ENCODE measurements at places on chromosomes 5 and 9.

DNA sequence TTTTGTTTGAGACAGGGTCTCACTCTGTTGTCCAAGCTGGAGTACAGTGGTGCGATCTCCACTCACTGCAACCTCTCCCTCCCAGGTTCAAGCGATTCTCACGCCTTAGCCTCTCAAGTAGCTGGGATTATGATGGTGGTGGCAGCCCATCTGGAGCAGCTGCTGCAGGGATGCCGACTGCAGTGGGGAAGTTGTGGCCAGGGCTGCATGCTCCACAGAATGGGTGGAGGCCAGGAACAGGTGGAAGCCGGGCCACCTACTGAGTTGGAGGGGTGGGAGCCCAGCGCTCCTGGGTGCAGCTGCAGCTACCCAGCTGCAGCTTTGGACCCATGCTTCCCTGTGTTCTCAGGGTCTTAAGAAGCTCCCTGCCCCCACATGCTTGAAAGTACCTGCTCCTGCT lies 99.7 kb downstream of the SCAI start:
- no peak for DNase-seq

DNA sequence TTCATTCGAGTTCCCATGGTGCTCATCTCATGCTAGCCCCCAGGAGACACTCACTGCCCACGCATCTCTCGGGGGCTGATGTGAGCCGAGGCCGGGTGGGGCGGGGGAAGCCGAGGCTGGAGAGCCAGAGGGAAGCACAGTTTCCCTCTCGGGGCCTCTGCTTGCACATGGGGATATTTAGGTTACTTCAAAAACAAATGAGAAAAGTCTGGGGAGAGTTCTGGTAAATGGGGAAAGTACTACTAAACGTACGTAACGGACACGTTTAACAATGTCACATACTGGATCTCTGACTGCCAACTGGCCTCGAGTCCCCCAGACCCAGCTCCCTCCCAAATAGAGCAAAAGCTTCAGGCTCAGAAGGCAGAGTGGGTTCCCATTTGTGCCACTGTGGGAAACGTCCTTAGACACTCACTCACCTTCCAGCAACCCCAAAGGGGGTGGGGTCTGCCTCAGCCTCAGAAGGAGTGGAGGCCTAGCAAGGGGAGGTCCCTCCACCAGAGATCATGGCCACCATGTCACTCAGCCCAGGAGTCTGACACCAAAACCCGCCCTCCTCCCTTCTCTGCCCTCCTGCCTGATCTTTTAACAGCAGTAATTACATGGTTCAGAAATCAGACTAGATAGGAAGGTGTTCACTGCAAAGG lies 33.8 kb upstream of the NTNG2 start:
- no peak for DNase-seq

- no peak for DNase-seq
Observed at GRCh38 chr9:92455217-92455616, 27.1 kb downstream of the ASPN start.

DNA sequence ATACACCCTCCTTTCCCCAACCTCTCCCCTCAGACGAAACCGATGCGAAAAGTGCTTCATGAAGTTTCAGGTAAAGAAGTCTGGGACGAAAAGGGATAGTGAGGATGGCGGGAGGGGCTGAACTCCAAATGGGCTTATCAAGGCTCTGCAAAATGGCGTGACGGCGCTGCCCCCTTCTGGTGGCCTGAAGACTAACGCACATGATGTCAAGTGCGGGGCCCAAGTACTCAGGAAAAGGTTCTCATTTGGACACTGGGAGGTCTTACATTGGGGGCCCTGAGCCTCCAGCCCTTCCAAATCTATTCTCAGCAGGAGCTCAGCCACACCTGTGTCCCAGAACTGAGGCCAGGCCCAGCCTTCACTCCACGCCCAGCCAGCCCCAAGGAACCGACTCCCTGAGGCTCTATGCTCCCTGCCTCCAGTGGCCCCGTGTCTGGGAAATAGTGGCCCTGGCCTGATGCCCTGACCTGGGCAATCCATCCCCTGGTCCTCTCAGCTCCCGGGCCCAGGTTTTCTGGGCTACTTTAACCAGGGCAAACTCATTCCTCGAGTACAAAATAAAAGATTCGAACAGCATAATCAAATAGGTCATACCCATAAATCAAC lies 119.9 kb downstream of the KCNIP1 start:
- no peak for DNase-seq

GRCh38 chr9:87533271-87533670 lies 35.6 kb downstream of the DAPK1 start:
- no peak for DNase-seq

DNA sequence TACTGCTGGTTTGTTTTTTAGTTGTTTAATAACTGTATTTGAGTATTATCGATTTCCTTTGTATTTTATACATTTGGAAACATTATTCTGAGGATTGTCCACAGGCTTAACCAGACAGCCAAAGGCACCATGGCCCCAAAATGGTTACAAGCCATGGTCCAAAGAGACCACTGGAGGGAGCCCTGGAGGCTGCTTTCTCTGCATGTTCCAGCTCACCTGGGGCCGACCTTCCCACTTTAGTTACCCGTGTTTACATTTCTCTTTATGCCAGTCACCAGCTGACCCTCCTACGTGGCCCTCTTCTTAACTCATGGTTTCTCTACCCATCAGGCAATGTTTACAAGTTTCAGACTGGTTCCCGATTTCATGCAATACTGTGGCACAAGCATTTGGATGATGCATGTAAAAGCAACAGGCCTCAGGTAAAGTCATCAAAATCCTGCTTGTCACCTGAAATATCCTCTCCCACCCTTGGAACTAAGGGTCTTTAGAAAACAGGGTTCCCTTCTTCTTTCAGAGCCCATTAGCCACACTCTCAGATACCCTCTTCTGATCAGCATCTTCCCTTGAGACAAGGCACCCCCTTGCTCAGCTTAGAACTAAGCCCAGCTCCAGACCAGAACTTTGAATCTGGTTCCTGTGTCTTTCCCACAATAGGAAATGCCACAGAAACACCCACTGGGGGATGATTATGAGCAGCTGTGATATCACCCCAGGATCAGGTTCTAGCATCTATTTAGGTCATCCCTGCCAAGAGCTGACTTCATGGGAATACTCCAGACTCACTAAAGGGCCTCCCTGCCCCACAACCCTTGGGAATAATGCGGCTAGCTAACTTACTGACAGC lies 49.9 kb upstream of the GARNL3 start:
- DNase-seq: peak; percentile 46

- DNase-seq: no peak
Observed at GRCh38 chr5:127353796-127354195, 63.2 kb downstream of the MEGF10 start.

- no peak for DNase-seq
Observed at GRCh38 chr9:90290716-90291485, 351.7 kb downstream of the DIRAS2 start.

DNA sequence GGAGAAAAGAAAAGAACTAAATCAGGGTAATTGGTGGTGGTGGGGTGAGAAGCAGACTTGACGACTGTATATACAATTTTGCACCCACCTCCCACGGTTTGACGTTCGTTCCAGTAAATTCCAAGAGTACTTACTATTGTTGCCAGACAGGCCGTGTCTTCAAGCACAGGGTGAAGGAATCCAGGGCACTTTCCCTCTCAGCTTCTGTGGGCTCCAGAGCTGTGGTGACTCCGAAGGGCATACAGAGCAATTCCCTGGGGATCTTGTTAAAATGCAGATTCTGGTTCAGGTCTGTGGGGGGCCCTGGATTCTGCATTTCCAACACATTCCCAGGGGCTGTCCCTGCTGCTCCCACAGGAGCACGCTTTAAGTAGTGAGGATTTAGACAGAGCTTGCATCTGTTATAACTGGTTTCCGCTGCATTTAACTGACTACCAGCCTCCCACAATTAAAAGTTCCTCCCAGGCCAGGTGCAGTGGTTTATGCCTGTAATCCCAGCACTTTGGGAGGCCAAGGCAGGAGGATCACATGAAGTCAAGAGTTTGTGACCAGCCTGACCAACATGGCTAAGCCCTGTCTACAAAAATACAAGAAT lies 49.3 kb upstream of the FANCC start:
- no peak for DNase-seq

DNA sequence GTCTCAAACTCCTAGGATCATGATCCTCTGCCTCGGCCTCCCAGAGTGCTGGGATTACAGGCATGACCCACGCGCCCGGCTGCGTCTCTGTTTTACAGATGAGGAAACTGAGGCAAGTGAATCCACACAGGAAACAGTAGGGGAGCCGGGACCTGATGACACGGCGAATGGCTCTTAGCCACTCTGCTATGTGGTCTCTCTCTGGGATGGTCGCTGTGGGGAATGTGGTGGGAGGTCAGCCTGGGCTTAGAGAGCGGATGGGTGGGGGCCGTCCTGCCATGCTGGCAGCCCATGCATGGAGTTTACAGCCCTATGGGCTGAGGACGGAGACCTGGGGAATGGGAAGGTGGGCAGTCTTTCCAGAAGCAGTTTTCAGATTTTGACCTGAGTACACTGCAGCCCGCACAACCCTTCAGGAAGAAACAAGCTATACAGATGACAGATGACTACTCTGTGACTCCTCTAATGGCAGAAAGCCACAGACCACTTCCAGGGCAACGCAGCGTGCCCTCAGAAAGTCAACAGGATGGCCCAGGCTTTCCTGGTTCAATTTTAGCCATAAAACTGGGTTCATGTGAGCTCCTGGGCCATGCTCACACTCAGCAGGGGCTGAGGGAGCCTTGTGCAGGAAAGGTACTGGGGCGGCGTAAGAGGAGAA lies 136.1 kb upstream of the RAPGEF1 start:
- DNase-seq: no peak

GRCh38 chr5:146565764-146566367 lies 49.9 kb upstream of the GPR151 start:
- DNase-seq: peak; percentile 10

DNA sequence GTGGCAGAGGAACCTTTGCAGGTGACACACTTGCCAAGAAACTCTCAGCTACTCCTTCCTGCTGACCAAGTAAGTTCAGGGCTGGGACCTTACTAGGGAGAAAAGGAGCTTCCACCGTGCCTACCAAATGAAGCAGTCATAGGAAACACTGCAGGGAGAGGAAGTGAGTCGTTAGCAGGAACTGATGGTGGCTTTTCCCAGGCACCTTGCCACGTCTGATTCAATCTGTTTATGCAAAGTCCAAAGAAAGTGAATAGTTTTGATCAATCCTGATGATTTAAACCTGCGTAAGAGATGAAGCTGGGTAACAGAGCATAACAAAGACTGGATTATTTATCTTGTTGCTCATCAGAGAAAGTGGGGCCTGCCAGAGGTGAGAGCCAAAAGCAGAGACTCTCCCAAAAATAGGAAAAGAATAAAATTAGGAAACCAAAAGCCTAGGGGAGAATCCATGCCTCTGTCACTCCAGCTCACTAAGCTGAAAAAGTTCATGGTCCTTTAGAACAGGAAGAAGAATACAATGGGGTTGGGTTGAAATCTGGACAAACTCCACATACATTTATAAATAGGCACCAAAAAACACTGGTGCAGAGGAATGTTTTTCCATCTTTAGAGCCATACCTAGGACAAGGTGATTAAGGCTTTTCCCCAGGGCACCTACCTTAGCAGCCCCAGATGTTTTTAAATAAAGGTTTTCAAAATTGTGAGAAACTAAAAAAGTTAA lies 9.3 kb upstream of the PFDN1 start:
- DNase-seq: no peak

GRCh38 chr5:33781286-33781685 lies 110.5 kb downstream of the ADAMTS12 start:
- DNase-seq: no peak

- DNase-seq: no peak
Observed at GRCh38 chr5:14339468-14339867, 196.3 kb downstream of the TRIO start.

- no peak for DNase-seq
Observed at GRCh38 chr9:13675638-13676000, 396.1 kb upstream of the MPDZ start.

- no peak for DNase-seq
Observed at GRCh38 chr5:82806513-82806912, 270.7 kb downstream of the TMEM167A start.

- DNase-seq: no peak
Observed at GRCh38 chr9:129335464-129336129, 157.5 kb upstream of the IER5L start.

DNA sequence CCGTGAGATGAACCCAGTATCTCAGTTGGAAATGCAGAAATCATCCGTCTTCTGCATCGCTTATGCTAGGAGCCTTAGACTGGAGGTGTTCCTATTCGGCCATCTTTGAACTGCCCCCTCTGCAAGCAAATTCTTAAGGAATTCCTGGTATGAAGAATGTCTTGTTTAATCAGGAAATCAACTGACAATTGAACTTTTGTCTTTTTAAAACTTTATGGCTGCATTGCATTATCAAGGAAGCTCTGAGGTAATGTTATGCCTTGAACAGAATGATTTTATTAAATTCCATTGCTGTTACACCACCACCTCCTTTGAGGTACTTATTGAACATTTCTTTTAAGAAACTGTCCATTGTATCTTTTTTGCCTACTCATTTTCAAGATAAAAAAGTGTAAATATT lies 1915.7 kb upstream of the CDH9 start:
- no peak for DNase-seq

DNA sequence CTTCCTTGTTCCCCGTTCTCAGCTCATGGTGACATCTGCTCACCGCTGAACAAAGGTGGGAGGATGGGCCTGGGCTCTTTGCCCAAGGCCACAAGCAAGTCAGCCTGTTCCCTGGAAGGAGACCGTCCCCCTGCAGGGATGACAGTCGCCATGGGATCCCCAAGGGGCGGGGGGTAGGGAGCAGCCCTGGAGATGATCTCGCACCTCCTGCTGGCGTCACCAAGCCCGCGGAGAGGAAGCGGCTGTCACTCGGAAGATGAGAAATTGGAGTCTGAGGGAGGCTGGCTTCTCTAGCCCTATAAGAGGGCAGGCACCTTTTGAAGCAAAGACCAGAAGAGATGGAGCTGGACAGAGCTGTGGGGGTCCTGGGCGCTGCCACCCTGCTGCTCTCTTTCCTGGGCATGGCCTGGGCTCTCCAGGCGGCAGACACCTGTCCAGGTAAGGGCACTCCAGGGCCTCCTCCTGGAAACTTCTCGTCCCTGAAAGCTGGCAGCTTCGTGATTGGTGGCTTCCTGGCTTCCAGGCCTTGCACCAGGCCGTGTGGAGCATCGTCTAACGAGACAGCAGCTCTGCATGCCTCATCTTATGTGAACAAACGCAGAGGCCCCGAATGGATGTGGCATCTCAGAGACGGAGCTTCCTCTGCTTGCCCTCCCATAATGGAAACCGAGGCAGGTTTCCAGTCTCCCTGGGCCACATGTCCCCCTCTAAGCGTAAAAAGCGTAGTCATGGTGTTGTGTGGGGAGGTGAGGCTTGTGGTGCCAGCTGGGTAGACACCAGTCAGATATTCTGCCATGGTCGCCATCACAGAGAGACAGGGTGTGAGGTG lies at the start of gene FCN2:
TSS of gene FCN2 (plus strand) at position 327 of the 829 bp plus-strand sequence. CDS start at position 339, 12 bp downstream.
- no peak for DNase-seq

- no peak for DNase-seq
Observed at GRCh38 chr5:72697622-72698021, 118.8 kb upstream of the TNPO1 start.

DNA sequence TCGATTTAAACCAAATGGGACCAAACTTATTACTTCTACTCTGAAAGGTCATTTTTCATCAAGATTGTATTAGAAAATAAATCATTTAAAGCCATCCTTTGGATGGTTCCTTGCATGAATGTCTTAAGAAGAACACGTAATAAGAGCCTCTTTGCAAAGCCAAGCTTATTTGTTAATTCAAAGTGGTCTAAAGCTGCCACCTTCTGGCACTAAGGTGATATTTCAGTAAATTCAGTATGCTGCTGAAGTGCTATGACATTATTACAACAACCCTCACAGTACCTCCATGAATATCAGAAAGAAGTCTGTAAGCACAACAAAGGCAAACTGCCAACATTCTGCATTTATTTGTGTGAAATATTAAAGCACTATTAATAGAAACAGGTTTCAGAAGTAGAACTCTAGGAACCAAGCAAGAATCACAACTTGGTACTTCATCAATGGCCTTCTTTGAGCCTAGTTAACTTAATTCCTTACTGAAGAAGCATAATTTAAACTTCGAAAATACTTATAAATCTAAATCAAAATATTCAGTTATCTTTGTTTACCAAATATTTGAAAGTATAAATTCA lies 53.1 kb upstream of the TYRP1 start:
- no peak for DNase-seq

Measured in stimulated activated CD8-positive, alpha-beta memory T cell treated with anti-CD3 and anti-CD28 coated beads, Interleukin-4, amount 100 ng/mL, for 4 hours (primary cell).